Activated CD8-positive, alpha-beta memory T cell treated with anti-CD3 and anti-CD28 coated beads for 1 hour (primary cell): ENCODE measurements at places on chromosomes 2 and 18.

- DNase-seq: no peak
These were observed 127.8 kb downstream of the COPS8 start for GRCh38 chr2:237213315-237214022.

- no peak for DNase-seq
These were observed 2.2 kb upstream of the PLB1 start for GRCh38 chr2:28493636-28494035.

- no peak for DNase-seq
These were observed 62.6 kb upstream of the SLC16A14 start for GRCh38 chr2:230131366-230131765.

- DNase-seq: no peak
These were observed 13.4 kb downstream of the IL37 start for GRCh38 chr2:112924360-112924759.

DNA sequence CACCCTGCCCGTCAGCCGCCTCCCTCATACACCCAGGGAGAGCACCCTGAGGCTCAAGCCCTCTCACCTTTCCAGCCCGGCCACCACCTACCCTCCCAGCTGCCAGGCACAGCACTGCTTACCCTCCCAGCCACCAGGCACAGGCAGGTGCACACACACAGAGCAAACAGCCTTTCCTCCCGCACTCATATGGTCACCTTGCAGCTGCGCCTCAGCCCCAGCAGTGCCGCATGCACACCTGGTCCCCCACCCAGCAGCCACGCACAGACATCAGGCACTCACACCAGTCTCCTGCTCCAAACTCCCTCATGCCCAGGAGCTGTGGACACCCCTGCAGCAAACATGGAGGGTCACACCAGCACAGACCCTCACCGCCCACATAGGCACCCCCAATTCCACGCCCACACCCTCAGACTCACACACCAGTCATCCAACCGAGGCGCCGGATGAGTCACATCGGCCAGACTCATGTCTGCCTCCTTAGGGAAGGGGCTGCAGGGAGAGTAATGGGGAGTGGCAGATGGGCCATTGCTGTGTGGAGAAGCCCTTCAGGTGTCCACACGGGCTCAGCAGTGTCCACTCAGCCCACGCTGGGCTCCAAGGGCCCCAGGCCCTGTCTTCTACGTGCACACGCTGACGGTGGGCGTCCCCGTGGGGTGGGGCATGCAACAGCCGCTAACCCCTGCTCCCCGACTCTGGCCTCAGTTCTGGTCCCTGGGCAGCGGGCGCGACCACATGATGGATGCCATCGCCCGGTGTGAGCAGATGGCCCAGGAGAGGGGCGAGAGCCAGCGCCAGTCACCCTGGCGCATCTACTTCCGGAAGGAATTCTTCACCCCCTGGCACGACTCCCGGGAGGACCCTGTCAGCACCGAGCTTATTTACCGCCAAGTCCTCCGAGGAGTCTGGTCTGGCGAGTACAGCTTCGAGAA is 22.3 kb upstream of the GPR17 start:
- DNase-seq: no peak

- no peak for DNase-seq
These were observed 1919.9 kb upstream of the LRRTM1 start for GRCh38 chr2:82224301-82224940.

DNA sequence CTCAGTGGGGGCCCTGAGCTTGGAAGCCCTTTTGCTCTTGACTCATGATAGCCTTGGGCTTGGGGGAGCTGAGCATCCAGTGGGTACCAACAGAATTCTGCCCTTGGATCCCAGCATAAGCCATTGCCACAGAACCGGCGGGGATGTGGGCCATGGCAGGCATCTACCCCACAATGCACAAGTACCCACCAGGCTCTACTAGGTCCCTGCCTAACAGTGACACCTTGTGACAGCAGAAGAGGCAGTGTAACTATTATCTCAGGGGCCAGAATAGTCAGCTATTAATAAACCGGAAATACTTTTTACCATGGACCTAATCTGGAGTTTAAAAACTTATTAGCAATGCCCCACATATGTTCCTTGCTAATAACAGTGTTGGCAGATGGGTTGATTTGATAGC is 397.2 kb downstream of the TMEM182 start:
- no peak for DNase-seq

- DNase-seq: no peak
These were observed 29.2 kb downstream of the UNC50 start for GRCh38 chr2:98637401-98638147.
